ENCODE measurements at places on chromosomes 6 and 20.

- ATAC-seq: no peak
These were observed 32.1 kb upstream of the COL21A1 start for GRCh38 chr6:56279331-56280080.

DNA sequence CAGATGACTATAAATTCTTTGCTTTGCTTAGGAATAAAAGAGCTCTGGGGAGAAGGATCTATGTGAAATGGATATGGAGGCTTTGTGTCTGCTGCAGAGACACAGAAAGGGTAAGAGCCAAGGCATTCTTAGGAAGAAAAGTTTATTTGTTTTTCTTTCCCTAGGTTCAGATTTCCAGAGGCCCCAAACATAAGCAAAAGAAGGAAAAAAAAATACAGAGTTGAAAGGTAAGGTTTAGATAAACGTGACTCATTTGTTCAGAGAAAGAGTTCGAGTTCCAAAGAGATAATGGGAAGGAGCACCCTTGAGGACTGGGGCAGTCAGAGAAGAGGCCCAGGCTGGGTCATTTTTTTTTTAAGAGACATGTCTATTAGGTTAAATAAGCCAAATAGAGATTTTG is 27.4 kb upstream of the BMP5 start:
- ATAC-seq: no peak

GRCh38 chr20:42270539-42270938 is 652.4 kb upstream of the CHD6 start:
- peak; percentile 67 for ATAC-seq

DNA sequence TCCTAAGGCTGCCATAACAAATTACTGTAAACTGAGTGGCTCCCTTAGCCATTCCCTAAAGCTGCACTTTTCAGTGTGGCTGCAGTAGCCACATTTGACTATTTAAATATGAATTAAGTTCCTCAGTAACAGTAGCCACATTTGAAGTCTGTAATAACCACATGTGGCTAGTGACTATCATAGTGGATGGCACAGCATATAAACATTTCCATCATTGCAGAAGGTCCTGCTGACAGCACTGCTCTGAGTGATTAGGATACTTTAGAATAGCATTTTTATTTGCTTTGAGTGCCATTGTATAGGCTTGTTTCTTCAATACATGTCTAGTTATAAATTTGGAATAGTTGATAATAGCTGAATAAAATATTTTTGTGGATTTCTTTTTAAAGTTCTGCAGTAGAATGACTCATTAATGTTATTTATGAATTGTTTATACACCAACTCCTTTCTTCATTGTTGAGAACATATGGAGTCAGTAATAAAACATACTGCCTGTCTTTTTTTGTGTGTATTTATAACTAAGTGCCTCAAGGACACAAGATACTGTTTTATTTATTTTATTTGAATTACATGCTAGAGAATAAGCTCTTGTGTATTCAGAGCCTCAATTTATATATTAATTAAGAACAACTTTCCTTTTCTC is 217.2 kb downstream of the CDKAL1 start:
- no peak for ATAC-seq

- no peak for ATAC-seq
These were observed 142.1 kb upstream of the SULF2 start for GRCh38 chr20:47927385-47927851.

DNA sequence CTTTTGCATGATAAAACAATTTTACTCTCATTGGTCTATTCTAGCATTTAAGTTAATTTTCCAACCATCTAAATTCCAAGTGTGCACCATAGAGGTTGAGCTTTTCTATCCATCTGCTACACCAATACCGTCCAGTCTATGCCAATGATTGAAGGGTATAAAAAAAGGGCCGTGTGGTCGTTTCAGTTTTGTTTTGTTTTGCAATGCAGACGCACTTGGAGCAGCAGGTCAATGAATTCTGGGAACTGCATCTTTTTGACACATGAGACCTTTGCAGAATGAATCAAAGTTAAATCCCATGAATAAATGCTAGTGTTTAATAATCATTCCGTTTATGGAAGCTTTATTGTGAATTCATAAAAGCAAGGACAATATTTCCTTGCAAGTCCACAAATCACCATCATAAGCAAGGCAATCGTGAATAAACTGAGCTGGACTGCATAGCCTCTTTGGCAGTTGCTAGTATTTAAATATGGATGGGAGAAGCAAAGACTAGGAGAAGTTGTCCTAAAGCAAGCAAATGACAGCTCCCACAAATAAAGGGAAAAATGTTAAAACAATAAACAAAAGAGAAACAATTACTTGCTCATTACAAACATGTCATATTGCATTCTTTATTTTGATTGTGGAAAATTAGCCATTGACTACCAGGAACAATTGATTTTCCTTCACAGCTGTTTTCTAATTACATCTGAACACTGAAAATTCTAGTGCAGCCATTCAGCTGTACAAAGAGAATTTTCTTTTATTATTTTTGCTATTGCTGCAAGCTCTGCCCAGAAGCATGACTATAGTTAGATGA is 649.7 kb upstream of the GJE1 start:
- no peak for ATAC-seq

GRCh38 chr6:89642956-89643355 is 4.4 kb upstream of the LYRM2 start:
- no peak for ATAC-seq

GRCh38 chr6:154518396-154518795 is 7.9 kb upstream of the CNKSR3 start:
- no peak for ATAC-seq

DNA sequence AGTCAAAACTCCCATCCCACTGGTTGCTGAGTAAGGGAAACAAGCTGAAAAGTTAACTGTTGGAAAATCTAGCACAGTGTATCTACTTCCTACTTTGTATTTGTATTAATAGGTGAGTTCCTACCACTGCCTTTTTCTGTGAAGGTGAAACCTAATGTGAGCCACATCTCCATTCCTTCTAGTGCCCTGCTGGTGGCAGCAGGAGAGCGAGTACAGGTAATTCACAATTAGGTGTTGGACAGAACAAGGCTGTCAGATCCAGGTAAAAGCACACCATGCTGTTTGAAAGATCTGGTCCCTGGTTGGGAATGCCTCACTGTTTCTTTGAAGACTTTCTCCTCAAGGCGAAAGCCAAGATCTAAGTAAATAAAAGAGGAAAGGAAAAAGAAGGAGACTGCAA is 528.4 kb downstream of the PKHD1 start:
- ATAC-seq: no peak

DNA sequence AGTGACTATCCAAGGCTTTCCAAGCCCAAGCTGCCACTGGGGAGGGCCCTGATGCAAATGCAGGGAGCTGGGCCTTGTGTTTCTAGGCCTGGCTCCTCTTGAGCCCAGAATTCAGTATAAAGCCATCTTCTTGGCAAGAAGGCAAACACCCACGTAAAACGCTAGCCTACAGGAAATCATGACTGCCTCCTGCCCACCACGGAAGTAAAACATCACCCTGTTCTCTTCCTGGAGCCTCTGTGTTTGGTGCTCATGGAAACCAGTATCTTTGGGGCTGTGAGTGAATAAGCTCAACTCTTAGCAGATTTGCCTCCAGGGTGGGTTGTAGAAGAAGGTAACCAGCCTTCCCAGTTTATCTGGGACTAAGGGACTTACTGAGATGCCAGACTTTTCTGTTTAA is 271.0 kb downstream of the ZNF217 start:
- ATAC-seq: no peak

GRCh38 chr20:13341737-13342393 is 120.8 kb downstream of the ISM1 start:
- ATAC-seq: no peak

- no peak for ATAC-seq
These were observed 76.8 kb downstream of the TTLL2 start for GRCh38 chr6:167401525-167402194.

- no peak for ATAC-seq
These were observed 742 bp downstream of the TBCC start for GRCh38 chr6:42745083-42745639.

- no peak for ATAC-seq
These were observed 621.2 kb upstream of the EYS start for GRCh38 chr6:66328200-66328599.

DNA sequence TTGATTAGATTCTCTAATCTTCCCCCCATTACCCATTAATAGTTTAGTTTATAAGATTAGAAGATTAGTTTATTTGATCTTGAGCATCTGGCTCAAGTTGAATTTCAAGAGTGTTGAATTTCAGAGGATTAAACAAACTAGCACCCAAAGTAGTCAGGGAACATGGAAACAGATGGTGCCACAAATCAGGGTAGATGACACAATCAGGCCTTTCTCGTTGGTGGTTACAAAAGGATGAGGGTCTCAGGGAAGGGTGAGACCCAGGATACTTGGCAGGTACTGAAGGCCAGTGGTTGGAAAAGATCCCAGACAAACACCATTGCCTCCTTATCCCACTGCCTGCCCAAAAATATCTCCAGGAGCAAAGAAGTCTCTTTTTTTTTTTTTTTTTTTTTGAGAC is 29.5 kb upstream of the ADGRF1 start:
- no peak for ATAC-seq

DNA sequence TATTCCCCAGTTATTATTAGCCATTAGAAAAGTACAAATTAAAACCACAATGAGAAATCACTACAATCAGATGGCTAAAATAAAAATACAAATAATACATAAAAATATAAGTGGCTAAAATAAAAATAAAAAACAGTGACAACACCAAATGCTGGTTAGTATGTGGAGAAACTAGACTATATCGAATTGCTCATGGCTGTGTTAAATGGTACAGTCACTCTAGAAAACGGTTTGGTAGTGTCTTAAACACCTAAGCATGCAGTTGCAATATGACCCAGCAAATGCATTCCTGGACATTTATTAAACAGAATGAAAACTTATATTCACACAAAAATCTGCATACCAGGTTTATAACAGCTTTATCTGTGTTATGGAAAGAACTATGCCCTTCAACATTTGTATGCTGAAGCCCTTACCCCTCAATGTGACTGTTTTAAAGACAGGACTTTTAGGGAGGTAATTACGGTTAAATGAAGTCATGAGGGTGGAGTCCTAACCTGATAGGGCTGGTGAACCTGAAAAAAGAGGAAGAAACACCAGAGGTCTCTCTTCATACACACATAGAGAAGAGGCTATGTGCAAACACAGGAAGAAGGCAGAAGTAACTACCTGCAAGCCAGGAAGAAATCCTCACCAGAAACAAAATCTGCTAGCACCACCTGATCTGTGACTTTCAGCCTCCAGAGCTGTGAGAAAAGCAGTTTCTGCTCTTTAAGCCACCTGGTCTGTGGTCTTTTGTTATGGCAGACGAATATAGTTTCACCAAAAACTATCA is 84.9 kb downstream of the ASCC3 start:
- peak; percentile 84 for ATAC-seq

GRCh38 chr6:127177030-127177922 is 58.8 kb downstream of the RSPO3 start:
- no peak for ATAC-seq
